Epithelial cell of umbilical artery (primary cell): ENCODE measurements at places on chromosomes 6 and 20. TPM values are rescaled to one million over a fixed set of nuclear protein-coding genes. Genes with fewer than 3 reads are reported as not detected.

PARD6B gene
- total RNA-seq = 0.15 TPM in 1 of 2 replicates, not detected in the other

SLC18B1 gene
- 10.1 and 15.7 TPM in 2 replicates for total RNA-seq

POLR1C gene
- 51.5 and 51.6 TPM in 2 replicates for total RNA-seq

COL9A3 gene
- 0.30 and 0.97 TPM in 2 replicates for total RNA-seq

PGBD1 gene
- total RNA-seq = 7.5 and 9.0 TPM in 2 replicates

PSORS1C2 gene
- total RNA-seq = not detected in 2 replicates

MLN gene
- not detected in 2 replicates for total RNA-seq

RAD21L1 gene
- 0.15 TPM in 1 of 2 replicates, not detected in the other for total RNA-seq

LIME1 gene
- total RNA-seq = 1.3 and 4.3 TPM in 2 replicates

RGS17 gene
- total RNA-seq = 3.6 and 3.9 TPM in 2 replicates

PNRC1 gene
- total RNA-seq = 27.8 and 40.9 TPM in 2 replicates

IL17F gene
- not detected in 2 replicates for total RNA-seq

MCCD1 gene
- total RNA-seq = not detected in 2 replicates
